Endothelial cell (in vitro differentiated cells): ENCODE measurements at places on chromosomes 1 and 21.

GRCh38 chr1:96073100-96073499 is 648.5 kb upstream of the PTBP2 start:
- no peak for DNase-seq

DNA sequence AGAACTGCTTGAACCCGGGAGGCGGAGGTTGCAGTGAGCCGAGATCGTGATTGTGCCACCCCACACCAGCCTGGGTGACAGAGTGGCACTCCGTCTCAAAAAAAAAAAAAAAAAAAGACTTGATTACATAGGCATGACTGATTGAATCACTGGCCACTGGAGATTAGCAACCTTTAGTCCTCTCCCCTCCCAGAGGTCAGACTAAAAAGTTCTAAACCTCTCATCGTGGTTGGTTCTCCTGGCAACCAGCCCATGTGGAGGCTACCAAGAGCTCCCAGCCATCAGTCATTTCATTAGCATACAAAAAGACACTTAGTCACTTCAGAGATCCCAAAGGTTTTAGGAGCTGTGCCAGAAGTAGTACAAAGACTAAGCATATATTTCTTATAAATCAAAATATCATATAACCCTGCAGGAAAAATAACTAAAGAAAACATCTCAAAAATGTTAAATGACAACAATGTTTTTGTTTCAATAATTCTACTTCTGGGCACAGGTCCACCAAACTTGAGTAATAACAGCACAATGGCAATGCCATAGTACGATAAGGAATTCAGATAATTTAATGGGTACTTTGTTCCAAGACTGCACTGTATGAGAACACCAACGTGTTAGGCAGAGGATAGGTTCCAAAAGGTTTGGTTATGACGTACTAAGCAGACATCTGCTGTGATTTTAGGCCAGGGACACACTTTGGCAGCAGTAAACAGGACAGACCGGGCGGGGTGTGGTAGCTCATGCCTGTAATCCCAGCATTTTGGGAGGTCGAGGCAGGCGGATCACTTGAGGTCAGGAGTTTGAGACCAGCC is 18.1 kb downstream of the USP48 start:
- DNase-seq, result no peak

DNA sequence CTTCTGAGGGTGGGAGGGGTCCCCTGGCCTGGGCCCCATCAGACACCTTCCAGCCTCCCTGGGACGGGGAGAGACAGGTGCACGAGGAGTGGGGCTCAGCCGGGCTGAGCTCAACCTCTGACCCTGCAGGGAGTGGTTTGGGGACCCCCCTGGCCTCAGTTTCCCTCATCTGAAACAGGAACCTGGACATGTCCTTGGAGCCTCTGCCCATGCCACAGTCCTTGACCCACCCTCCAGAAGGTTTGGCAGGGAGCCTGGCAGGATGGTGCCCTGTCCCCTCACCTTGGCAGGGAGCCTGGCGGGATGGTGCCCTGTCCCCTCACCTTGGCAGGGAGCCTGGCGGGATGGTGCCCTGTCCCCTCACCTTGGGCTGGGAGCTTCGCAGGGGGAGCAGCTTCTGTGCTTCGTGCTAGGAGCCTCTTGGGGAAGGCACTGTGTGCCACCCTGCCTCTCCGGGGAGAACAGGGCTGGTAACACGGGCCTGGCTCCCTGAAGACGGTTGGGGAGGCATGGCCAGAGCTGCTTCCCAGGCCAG is 58.3 kb downstream of the SLX9 start:
- no peak for DNase-seq

DNA sequence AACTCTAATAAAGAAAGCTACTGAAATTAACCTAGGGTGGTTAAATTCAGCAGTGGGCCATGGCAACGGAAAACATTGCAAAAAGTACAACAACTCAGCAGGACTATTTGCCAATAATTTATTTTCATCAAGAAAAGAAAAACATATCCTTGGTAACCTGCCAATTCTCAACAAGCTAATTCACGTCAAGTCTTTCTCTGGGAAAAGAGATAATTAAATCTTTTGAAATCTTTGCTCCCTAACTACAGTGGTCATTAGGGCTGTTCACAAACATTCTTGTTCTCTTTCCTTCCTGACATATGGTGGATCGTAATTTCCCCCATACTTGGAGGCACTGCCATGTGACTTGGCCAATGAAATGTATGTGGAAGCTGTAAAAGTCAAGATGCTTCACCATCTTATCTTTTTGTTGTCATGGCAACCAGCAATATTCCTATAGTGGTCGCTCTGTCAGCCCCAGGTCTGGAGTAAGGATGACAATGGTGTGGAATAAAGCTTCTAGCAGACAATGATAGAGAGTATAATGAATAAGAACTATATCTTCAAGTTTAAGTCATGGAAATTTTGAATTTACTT is 29.6 kb upstream of the ZNF326 start:
- DNase-seq, result no peak

GRCh38 chr1:38486085-38486484 is 373.5 kb downstream of the RRAGC start:
- no peak for DNase-seq

DNA sequence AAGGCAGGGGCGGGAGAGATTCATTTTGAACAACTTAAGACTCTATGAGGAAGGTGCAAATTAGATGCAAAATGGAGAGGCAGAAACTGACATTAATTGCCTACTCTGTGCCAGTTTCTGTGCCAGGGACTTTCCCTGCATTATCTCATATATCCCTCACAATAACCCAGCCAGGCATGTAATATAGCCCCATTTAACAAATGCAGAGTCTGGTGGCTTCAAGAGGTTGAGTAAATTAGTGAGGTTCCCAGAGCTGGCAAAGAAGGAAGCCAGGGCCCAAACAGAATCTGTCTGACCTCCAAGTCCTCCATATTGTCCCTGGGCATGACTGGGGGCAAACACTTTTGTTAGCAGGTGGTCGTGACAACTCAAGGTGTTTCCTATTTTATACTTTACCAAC is 199.8 kb downstream of the ASTN1 start:
- DNase-seq, result no peak

- no peak for DNase-seq
Observed at GRCh38 chr1:221797506-221797905, 55.6 kb upstream of the DUSP10 start.

DNA sequence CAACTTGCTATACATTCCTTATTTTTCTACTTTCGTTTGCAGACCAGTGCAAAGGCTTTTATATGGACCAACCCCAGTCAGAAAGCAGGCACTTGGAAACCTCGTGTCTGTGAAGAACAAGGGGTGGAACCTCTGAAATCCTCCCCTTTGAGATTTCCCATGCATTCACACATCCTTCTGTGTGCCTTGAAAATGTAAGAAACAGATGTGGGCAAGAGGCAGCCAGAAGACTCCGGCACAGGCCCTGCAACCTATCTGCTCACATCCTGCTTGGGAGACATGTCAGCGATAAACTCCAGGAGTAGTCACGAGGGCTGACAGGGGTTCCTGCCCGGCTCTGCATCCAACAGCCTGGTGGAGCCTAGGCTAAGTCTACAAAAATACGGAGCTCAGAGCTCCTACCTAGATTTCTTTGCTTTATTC is 42.5 kb downstream of the ETS2 start:
- no peak for DNase-seq

DNA sequence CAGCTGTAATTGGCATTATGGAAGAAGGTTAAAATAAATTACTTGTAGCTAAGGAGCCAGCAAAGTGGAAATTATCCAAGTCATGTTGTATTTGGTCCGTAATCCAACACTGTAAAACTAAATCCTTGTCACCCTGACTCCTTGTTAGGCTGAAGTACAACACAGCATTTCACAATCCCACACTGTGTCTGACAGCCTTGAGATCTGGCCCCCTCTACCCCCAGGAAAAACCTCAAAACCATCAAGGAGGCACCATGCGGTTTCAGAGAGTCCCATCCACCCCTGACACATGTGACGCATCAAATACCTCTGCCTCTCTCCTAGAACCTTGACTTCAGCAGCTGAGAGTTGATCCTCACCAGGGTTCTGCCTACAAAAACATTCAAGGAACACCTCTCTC is 41.0 kb downstream of the LMX1A start:
- DNase-seq, result no peak

GRCh38 chr1:109112056-109112651 is 1.8 kb upstream of the ELAPOR1 start:
- DNase-seq, result no peak

GRCh38 chr1:43348809-43349593 is 9.8 kb upstream of the CDC20 start:
- DNase-seq, result peak; percentile 84

DNA sequence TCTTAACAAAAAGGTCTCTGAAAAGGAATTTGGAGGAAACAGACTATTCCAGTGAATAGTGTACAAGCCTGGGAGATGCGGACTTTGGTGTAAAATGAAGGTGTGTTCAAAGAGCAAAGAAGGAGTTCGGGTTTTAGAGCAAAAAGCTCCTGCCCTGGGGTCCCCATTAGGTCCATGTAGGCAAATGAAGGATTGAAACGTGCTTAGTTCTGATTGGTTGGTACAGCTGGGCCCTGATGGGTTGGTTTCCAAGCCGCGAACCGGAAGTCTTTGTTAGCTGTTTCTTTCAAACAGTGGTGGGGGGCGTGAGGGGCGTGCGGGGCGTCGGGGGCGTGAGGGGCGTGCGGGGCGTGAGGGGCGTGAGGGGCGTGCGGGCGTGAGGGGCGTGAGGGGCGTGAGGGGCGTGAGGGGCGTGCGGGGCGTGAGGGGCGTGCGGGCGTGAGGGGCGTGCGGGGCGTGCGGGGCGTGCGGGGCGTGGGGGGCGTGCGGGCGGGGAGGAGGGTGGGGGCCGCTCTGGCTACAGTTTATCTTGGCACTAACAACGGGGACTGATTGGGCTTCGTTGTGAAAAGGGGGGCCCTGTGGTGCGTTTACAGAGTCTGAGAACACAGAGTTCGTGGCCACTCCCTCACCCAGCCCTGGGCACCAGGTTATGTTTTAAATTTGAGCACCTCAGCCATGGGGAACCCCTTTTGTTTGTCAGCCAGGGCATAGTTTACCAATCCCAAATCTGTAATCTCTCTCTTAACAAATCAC is 29.4 kb downstream of the LRRC3 start:
- DNase-seq, result no peak

DNA sequence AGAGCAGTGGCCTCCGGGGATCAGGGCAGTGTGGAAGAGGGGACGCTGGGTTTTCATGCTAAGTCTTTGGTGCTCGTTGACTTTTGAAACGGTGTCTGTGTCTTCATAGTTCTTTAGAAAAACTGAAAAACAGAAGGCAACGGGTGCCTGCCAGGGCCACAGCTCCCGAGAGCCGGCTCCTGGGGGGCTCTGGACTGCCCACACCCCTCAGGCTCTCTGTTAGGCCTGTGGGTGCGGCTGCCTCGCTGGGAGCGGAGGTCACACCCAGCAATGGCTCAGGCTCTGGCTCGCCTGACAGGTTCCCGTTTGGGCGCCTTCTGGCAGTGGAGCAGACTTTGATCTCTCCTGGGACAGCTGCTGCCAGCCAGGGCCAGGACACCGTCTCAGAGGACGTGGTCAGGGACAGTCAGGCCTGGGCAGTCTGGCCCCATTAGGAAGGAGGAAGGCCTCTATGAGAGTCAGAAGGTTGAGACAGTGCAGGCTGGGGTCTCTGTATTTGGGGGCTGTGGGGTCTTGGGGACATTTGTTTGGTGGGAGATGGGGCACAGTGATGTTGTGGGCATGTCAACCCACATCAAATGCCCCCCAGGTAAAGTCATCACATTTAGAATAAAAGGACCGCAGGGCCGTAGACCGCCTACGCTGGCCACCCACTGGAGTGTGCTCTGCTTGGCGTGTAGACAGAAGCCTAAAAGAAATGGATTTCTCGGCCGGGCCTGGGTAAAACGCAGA is 5.6 kb downstream of the ARHGEF16 start:
- no peak for DNase-seq

- no peak for DNase-seq
Observed at GRCh38 chr1:115291741-115292140, 46.3 kb downstream of the NGF start.

DNA sequence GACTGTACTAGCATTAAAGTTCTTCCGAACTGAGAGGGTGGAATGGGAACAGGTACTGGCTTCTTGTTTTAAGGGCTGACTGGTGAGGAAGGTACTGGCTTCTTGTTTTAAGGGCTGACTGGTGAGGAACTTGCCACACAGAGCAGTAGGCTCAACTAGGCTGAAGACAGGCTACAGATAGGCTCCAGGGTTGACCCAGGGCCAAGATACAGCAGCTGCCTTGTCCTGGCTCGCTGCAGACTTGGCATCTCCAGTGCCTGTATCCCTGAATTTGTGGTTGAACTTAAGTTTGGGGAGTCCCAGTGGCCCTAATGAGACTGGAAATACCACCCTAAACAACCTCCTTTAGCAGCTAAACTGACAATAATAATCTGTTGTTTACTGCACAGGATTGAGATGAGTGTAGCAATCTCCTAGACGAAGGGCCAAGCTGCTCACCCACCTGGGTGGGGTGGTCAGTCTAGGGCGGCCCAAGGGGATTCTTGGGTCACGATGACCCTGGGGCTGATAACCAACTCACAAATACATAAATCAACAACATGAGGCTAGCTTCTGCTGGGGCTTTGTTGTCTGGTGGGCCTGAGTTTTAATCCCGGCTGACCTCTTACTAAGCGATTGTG is 227.1 kb downstream of the DISC1 start:
- DNase-seq, result no peak

GRCh38 chr21:41426676-41427404 is 801 bp downstream of the MX1 start:
- DNase-seq, result no peak

- no peak for DNase-seq
Observed at GRCh38 chr1:119409731-119410130, 5.2 kb upstream of the HSD3B2 start.

DNA sequence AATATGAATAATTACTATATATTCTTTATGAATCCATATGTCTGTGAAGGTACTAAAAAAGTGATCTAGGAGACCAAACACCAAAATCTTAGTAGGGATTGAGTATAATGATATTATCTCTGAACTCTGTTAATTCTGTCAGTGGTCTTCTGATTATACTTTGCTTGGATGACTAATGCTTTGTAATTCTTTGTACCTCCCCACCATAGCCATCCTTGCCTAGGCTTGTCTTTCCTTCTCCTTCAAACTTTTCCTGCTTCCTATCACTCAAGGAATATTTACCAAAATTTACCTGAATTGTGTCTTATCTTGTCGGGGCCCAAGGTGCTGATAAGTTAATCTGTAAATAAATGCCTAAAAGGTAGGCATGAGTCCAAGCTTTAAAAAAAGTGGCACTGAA is 845 bp upstream of the RGS5 start:
- DNase-seq, result no peak

DNA sequence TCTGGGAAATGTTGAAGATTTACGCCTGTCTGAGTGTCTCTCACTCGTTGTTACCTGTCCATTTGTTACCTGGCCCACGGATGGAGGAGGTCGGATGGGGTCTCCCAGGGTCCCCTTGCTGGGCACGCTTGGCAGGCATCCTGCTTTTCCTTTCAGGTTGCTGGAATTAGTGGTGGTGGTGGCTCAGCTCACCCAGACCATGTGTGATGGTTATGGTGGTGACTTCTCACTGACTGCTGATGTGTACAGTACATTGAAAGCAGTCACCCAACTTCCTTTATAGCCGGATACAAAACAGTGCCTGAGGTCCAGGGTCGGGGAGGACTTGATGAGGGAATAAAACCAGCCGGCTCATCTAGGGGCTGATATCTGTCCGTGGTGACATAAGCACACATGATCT is 19.5 kb downstream of the MAPKAPK2 start:
- no peak for DNase-seq

- DNase-seq, result no peak
Observed at GRCh38 chr1:237341391-237341790, 299.4 kb downstream of the RYR2 start.

- DNase-seq, result no peak
Observed at GRCh38 chr1:93468662-93469061, 20.7 kb downstream of the FNBP1L start.

GRCh38 chr1:87278825-87279535 is 49.7 kb upstream of the LMO4 start:
- DNase-seq, result no peak
